Activated T-cell treated with anti-CD3 and anti-CD28 coated beads for 48 hours (primary cell): ENCODE measurements at places on chromosomes 12 and 14.
A peak's percentile ranks its signal among the peaks of the same experiment; 100 is the strongest.

GRCh38 chr14:63228217-63228616 lies 24.0 kb downstream of the RHOJ start:
- no peak for DNase-seq

GRCh38 chr14:74425525-74426201 lies 347 bp downstream of the SYNDIG1L start:
- peak; percentile 56 for DNase-seq

DNA sequence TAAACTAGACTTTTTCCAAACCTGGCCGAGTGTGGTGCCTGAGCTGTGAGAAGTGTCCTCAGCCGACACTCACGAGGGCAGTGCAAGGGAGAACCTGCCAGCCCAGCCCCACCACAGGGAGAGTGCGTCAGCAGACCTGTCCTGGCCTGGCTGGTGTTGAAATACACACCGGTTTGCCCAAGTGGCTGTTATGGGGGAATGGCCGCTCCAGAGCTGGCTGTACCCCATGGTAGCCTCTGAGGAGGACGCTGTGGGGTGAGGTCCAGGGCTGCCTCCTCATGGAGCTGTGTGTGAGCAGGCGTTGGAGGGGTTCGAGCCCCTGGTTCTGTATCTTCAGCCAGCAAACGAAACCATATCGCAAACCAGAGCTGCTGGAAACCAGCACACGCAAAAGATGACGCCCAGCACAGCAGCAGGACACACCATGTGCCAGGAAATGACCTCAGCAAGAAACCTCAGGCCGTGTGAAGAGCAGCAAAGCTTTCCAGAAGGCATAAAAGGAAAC lies 9.4 kb downstream of the ANKRD9 start:
- no peak for DNase-seq

GRCh38 chr12:82527165-82527780 lies 159.4 kb upstream of the TMTC2 start:
- DNase-seq, result no peak

DNA sequence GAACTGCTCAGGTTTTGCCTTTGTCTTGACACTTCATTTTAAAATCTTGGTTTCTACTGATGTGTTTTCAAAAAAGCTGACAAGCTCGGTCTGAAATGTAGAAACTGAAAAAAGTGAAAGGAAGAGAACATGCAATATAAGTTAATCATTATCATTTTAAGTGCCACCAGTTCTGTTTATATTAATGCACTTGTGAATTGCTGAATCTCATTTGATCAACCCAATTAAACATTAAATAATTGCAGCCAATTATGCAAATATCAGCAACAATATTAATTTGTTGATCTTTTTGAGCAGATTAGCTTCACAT lies 133.8 kb downstream of the BCAT1 start:
- DNase-seq, result no peak

GRCh38 chr14:19823178-19823577 lies 19.6 kb downstream of the OR4N2 start:
- no peak for DNase-seq
